A549 treated with Mapracorat at 1 μM for 4 hours (cell line): ENCODE measurements at places on chromosomes 2 and 18. TPM values are rescaled to one million over a fixed set of nuclear protein-coding genes. Genes with fewer than 3 reads are reported as not detected.

The ANKRD30B gene
- not detected in 5 replicates for total RNA-seq

The LYPD6B gene
- not detected in 5 replicates for total RNA-seq

The IL37 gene
- not detected in 5 replicates for total RNA-seq

The NT5C1B gene
- total RNA-seq, result not detected in 5 replicates

The PROKR1 gene
- not detected in 5 replicates for total RNA-seq

The ALK gene
- total RNA-seq, result not detected in 5 replicates

The CFAP65 gene
- total RNA-seq, result 0.12 to 0.48 TPM (median 0.29 TPM) in 5 replicates

The CD8A gene
- 0.30 to 0.60 TPM (median 0.40 TPM) in 5 replicates for total RNA-seq

The ACMSD gene
- not detected in 5 replicates for total RNA-seq

The ORMDL1 gene
- total RNA-seq, result 38.4 to 47.5 TPM (median 43.3 TPM) in 5 replicates

The BARD1 gene
- total RNA-seq, result 4.9 to 7.8 TPM (median 6.2 TPM) in 5 replicates

The NTSR2 gene
- total RNA-seq, result 0.10 to 0.17 TPM in 2 of 5 replicates, not detected in the others

The C1GALT1C1L gene
- 2.0 to 2.5 TPM (median 2.3 TPM) in 5 replicates for total RNA-seq

The FBXO41 gene
- 4.5 to 6.0 TPM (median 5.2 TPM) in 5 replicates for total RNA-seq

The DNAJC10 gene
- 53.0 to 79.5 TPM (median 73.2 TPM) in 5 replicates for total RNA-seq

The COLEC11 gene
- 0.39 to 0.73 TPM (median 0.54 TPM) in 5 replicates for total RNA-seq

The DLX1 gene
- total RNA-seq, result 3.2 to 4.0 TPM (median 3.2 TPM) in 5 replicates

The PLEK gene
- total RNA-seq, result not detected in 5 replicates

The REG1A gene
- not detected in 5 replicates for total RNA-seq

The FBXO15 gene
- total RNA-seq, result 0.41 to 1.0 TPM (median 0.66 TPM) in 5 replicates

The FLACC1 gene
- 0.13 to 0.14 TPM in 2 of 5 replicates, not detected in the others for total RNA-seq

The GBX2 gene
- 1.0 to 3.3 TPM (median 3.0 TPM) in 5 replicates for total RNA-seq
